Hepatocyte (in vitro differentiated cells): ENCODE measurements at places on chromosomes 7 and 10.

DNA sequence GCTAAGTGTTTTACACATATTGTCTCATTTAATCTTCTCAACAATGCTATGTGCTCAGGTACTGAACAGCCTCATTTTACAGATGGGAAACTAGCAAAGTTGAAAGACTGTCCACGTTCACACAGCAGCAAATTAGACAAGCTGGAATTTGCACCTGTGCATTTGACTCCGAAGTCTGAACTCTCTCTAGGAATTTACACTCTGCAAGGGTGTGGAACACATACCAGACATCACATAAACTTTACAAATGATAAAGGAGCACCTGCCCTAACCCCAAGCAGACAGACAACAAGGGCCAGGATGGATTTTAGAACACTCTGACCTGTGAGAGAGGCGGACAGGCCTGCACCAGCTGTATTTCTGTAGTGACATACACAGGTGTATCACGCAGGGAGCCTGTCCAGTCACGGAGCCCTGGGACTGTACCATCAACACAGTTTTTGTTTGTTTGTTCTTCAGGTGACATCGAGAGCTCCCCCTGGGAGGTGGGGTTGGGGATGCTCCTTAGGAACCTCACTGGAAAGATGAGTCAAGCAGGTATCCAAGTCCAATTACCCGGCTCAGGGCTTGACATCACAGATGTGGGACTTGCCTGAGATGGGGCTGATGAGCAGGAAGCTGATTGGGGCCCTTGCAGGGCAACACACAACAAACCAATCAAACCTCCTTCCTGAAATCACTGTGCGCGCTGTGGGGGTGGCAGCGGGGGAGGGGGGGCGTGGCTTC lies 31.0 kb downstream of the MKI67 start:
- peak; percentile 39 for DNase-seq

GRCh38 chr10:69876931-69877330 lies 75.2 kb downstream of the COL13A1 start:
- DNase-seq, result no peak

- DNase-seq, result no peak
Measured at GRCh38 chr7:117791877-117792780, 81.1 kb downstream of the CTTNBP2 start.

DNA sequence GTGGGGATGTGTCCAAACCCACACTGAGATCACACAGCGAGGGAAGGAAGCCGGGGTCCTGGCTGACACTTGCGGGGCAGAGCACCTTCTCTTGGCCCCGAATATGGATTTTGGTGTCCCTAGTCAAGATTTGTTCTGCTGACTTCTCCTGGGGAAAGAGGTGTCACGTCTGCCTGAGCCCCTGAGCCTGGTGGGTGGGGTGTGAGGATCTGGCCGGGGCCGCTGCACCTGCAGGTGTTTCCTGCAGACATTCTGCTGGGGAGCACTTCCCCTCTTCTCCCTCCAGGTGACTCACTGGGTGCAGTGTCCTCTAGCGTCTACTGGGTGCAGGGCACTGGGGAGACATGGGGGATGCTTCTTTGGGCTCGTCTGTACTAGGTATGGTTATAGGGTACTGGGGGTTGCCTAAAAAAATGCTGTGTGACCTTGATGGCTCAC lies 99.2 kb downstream of the GRK5 start:
- DNase-seq, result peak; percentile 12

DNA sequence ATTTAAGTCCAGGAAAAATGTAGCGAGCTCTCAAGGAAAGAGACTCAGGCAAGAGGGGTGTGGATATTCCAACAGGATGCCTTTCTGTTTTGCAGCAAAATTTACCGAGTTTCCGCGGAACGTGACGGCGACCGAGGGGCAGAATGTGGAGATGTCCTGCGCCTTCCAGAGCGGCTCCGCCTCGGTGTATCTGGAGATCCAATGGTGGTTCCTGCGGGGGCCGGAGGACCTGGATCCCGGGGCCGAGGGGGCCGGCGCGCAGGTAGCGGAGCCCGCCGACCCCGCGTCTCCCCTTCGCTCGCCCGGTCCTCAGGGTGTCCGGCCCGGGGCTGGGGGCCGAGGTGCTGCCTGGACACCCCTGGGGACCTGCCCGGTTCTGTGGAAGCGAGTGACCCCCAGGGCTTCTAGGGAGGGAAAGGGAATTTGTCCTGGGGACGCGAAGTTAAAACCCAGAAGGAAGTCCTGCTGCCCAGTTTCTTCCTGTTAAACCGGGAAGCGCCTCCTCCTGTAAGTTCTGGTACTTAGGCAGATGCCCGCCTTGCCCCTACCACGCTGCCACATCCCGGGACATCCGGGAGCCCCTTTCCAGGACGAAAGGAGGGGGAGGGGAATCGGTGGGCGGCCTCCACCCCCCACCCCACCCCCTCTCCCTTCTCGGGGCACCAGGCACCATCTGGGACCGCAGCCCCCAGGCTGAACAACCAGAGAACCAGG lies 2.5 kb downstream of the VSTM2A start:
- DNase-seq, result peak; percentile 6

DNA sequence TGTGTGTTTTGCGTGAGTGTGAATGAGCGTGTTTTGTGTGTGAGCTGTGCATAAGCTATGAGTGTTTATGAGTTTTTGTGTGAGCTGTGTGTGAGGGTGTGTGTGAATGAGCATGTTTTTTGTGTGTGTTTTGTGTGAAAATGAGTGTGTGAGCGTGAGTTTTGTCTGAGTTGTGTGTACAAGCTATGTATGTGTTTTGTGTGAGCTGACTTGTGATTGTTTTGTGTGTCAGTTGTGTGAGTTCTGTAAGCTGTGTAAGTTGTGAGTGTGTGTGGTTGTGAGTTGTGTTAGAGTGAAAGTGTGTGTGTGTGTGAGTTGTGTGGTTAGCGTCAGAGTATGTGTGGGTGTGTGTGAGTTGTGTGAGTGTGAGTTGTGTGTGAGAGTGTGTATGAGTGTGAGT lies 343.2 kb downstream of the PTPRN2 start:
- DNase-seq, result no peak

DNA sequence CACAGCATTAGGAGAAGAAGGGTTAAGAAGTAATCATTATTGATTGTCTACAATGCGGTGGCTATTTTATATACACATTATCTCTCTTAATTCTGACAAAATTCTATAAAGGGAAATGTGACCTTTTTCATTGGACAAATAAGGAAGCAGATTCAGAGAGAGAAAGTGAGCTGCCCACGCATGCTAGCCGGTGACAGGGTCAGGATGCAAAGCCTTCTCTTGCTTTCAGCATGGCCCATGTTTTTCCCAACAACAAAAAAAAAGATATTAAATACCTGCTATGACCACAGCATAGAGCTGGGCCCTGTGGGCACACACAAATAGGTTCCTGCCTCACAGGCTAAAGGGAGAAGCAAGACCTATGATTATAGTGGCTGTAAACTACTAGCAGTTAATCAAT lies 66.8 kb downstream of the PPP1R3C start:
- DNase-seq, result no peak

- no peak for DNase-seq
Measured at GRCh38 chr10:33570495-33570894, 236.0 kb upstream of the NRP1 start.

GRCh38 chr7:84025332-84025927 lies 169.2 kb downstream of the SEMA3A start:
- DNase-seq, result peak; percentile 47

- DNase-seq, result no peak
Measured at GRCh38 chr7:43281268-43281667, 168.8 kb downstream of the HECW1 start.

DNA sequence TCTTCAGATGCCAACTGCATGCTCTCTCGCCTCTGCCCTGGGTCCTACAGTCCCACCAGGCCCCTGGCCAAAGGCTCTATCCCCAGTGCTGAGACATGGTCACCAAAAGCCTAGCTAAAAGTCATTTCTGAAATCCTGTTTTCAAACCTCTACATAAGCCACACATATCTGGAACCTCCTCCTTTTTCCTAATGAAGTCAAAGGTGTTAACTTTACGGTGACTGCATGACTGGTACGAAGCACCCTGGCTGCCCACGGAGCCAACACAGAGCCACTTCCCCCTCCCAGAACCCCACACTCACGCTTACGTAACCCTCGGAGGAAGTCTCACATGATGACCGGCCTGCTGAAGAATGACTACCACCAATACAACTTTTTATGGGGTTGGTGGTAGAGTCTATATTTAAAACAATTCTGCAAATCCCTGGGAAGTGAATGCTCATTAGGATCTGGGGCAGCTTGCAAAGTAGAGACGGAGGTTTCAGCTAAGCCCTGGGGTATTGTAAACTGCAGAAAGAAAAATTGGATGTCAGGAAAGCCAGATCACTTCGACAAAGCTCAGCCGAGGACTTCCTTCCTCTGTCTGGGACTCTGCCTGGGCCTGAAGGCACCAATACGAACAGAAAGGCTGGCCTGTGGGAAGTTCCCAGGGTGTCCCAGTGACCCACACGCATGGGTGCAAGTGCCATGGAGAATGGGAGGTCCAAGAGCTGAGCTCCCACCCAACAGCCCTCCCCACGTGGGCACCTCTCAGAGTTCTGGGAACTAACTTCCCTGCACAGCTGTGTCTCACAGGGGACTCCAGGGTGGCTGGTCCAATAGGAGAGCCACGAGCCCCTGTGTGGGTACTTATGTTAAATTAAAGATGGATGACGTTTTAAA lies 50.7 kb downstream of the PDGFA start:
- DNase-seq, result no peak
